H4 (cell line): ENCODE measurements at places on chromosomes 6 and 20.

DNA sequence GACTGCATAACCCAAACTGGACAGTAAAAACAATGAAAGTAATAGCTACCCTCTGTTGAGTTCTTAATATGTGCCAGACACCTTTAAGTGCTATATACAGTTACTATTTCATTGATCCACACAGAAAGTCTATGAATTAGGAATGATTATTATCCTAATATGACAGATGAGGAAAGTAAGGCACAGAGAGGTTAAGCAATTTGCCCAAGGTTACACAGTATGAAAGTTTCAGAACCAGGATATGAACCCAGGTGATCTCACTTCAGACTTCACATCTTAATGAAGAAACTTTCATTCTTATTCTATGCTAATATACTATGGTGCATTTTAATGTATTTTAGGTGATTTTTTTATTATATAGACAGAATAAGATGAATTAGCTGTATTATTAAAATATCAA, 40.6 kb upstream of the RIPPLY2 start:
- no peak for DNase-seq

DNA sequence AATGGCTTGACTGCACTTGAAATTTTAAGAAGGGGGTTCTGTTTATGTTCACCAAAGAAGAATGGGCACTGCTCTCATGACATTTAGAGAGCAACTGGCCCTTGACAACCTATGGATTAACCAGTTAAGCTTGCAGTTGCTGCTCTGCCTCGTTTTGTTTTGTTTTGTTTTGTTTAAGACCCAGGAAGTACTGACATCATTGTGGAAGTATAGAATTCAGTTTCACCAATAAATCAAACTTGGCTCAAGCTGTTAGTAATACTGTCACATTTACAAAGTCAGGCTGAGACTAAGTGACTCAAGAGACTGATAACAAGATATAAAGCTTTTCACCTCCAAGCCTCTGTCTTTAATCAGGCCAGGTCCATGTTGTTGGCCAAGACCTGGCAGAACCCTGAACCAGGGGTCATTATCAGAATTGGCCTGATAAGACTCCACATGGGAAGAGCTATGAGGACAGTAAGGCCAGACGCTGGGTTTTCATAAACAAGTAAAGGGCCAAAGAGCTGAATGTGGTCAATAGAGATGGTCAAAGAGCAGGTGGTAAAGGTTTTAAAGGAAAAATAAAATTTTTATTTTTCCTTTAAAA, 99.4 kb upstream of the VGLL2 start:
- no peak for DNase-seq

DNA sequence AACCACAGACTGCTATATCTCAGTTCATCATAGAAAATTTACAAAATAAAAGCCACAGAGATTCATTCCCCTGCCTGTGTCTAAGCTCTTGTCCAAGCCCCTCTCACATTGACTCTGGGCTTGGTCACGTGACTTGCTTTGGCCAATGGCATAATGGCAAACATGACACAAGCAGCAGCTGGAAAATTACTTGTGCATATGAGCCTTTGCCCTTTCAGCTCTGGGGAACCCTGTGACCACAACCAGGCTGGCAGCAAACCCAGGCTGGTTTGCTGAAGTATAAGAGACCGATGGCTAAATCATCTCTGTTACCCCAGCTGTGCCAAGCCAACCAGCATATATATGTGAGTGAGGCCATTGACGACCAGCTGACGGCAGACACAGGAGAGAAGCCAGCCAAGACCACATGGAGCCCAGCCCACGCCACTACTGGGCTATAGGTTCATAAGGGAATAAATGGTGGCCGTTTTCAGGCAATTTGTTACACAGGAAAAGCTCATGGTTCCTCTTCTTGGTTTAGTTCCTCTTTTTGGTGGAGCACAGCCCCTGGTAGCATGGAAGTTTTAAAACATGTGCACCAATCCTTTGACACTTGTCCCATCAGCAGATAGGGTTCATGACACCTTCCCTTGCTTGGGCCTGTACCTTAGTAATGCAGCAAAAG, 31.8 kb upstream of the RSPO4 start:
- peak; percentile 64 for DNase-seq

DNA sequence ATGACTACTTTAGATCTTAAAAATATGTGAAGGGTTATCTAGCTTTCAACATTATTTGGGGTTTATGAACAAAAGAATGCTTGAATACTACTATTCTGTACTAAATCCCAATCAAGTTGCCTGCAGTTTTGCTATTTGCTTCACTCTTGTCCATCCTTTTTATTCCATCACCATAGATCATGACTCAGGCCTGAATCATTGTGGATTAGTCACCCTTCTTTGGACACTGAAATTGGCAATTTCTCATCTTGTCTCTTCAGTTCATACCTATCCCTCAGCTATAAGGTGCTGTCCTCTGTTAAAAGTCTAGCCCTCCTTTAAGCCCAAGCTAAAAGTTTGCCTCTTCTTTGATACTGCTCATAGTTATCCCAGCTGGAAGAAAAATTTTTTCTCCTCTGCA, 199.1 kb downstream of the CENPW start:
- DNase-seq, result no peak

- DNase-seq, result no peak
These were observed 38.7 kb downstream of the ACSS2 start for GRCh38 chr20:34915131-34915530.

- no peak for DNase-seq
These were observed 85.2 kb upstream of the ANKEF1 start for GRCh38 chr20:9949563-9949962.
